ENCODE measurements at places on chromosomes 5 and 9. TPM values are rescaled to one million over a fixed set of nuclear protein-coding genes. Genes with fewer than 3 reads are reported as not detected.

GRCh38 chr9:79384501-79384900 is 187.3 kb upstream of the TLE4 start:
- DNase-seq, result no peak

DNA sequence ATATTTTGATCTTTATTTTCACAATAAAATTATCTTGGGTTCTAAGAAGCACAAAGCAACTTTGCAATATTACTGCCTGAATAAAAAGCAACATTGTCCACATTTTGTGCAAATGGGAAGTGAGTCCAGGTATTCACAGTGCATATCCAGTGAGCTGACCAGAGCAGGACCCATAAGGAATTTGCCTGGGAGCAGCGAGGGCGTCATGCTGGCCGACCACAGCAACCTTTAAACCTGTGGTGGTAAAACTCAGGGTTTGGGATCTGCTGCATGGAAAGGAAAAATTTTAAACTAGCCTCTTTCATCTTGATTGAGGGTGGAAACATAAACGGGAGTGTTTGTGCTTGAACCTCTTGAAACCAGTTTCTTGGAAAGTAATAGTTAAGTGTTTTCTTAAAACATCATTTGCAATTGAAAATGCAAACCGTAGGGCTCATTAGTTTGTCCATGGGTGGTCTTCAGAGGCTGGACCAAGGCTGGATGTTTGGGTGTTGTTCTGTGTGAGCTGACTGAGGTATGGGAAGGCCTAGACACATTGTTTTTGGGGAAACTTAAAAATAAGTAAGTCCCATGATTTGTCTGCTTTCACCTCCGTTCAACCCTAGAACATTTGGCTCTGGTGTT is 85.0 kb upstream of the ANKH start:
- DNase-seq, result no peak

Gene NEUROG1
- total RNA-seq, result not detected

Gene SLC34A1
- not detected for total RNA-seq

Gene TAF1L
- total RNA-seq, result not detected

Data from osteoblast (primary cell).